Caco-2 (cell line): ENCODE measurements at places on chromosomes 7 and 10.

DNA sequence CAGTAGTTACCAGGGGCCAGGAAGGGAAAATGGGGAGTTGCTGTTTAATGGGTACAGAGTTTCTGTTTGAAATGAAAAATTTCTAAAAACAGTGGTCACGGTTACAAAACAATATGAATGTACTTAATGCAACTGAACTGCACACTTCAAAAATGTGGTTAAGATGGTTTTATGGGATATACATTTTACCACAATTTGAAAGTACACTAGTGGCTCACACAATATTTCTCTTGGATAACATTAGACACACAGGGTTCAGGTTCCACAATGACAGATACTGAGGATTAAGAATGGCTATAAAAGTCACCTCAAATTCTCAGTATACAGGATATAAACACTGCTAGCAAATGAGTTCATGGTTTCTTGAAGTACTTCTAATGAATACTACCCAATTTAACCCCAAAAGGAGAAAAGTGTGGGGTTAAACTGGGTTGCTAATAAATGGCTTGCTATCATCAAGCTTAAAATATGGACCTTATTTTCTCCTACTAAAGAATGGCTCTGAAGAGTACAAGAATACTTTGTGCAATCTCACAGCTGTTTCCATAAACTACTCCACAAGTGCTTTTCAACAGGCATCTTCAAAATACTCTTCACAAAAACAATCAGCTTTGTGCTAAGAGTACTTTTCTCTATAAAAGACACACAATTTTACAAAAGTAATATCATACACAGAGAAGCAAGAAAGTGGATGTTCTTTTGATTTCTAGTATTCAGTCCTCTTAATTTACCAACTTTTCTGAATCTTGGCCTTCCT lies 92.9 kb downstream of the SRPK2 start:
- H3K4me1 ChIP-seq: no peaks in the 10 kb centered on the region
- no peak overlapping the region for H3K4me3 ChIP-seq
- H3K27ac ChIP-seq: no peak overlapping the region
- no peak for DNase-seq
- H3K36me3 ChIP-seq: no peaks in the 10 kb centered on the region

DNA sequence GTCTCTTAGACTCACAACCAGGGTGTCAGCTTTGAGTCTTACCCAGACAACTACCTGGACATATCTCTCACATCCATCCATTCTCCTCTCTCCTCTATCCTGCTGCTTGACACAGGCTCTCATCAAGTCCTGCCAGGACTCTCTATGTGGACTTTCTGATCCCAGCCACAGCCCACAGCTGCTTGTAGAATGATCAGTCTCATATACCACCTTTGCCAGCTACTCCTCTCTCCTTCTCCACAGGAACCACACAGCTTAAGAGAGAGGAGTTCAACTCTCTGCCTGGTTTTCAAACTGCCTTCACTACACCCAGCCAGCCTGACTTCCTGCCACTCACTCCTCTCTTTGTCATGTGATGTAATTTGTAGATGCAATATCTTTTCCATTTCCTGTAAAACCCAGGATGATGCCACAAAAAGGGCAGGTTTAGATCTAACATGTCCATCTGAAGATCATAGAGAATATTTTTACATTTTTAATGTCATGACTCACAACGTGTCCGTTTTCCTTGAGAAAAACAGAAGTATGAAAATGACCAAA lies 154.0 kb downstream of the RAB11FIP2 start:
- no peak for DNase-seq
- no peak overlapping the region for H3K4me3 ChIP-seq
- H3K36me3 ChIP-seq: no peaks in the 10 kb centered on the region

GRCh38 chr7:88155756-88156155 lies 64.1 kb downstream of the SRI start:
- no peaks in the 10 kb centered on the region; the same call in 1 of the 2 replicates for H3K36me3 ChIP-seq
- no peak overlapping the region for H3K4me3 ChIP-seq
- no peak overlapping the region for H3K27ac ChIP-seq
- no peaks in the 10 kb centered on the region; the same call in 1 of the 2 replicates for H3K4me1 ChIP-seq
- no peaks in the 10 kb centered on the region for H3K27me3 ChIP-seq
- no peak for DNase-seq

GRCh38 chr7:90474284-90475210 lies 5.1 kb downstream of the PTTG1IP2 start:
- no peaks in the 10 kb centered on the region for H3K27me3 ChIP-seq
- H3K36me3 ChIP-seq: no peaks in the 10 kb centered on the region
- no peak for DNase-seq
- H3K4me1 ChIP-seq: no peaks in the 10 kb centered on the region
- no peak overlapping the region for H3K27ac ChIP-seq
- H3K4me3 ChIP-seq: no peak overlapping the region

DNA sequence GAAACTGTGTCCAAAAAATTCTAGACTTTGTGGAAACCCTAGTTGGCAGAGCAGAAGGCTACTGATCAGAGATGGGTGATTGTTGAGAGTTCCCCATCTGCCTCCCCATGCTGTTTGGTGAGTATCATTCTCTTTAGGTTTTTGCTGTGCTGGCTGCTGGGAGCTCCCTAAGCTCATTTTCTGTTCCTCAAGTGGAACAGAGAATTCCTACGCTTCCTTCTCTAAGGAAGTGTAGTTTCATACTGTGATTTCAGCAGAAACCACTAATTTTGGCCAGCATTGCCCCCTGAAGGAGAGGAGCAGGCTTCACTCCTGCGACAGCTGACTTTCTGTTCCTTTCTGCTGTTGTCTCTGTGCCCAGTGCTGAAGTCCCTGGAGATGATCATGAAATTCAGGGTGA lies 355.3 kb upstream of the NPVF start:
- no peak overlapping the region for H3K27ac ChIP-seq
- H3K4me3 ChIP-seq: no peak overlapping the region
- peaks cover 1% of the 10 kb centered on the region for H3K27me3 ChIP-seq

DNA sequence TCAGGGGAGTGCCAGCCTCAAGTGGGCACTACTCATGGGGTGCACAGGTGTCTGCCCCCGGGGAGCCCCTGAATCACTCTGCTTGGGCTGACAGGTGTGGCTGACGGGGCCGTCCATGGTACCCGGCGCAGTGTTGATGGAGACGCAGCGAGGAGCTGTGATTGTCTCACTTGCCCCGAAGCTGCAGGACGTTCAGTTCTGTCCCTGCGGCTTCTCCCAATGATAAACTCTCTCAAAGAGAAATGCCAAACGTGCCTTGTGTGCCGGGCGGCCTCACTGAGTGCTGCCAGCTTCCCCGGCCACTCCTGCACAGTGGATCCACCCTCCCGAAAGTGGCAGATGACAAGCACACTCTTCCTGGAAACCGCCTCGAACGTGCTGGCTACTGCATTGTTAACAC lies 203.2 kb downstream of the DNAJB6 start:
- no peak overlapping the region for H3K27ac ChIP-seq
- H3K4me1 ChIP-seq: no peaks in the 10 kb centered on the region
- no peaks in the 10 kb centered on the region for H3K36me3 ChIP-seq

GRCh38 chr7:70612811-70613210 lies 519.1 kb upstream of the GALNT17 start:
- DNase-seq: no peak
- no peaks in the 10 kb centered on the region for H3K27me3 ChIP-seq
- H3K4me3 ChIP-seq: no peak overlapping the region
- no peaks in the 10 kb centered on the region for H3K36me3 ChIP-seq
- H3K4me1 ChIP-seq: no peaks in the 10 kb centered on the region

- H3K27ac ChIP-seq: no peak overlapping the region
- DNase-seq: no peak
- H3K4me1 ChIP-seq: no peaks in the 10 kb centered on the region
- no peaks in the 10 kb centered on the region for H3K27me3 ChIP-seq
- H3K36me3 ChIP-seq: no peaks in the 10 kb centered on the region
These were observed 2.3 kb upstream of the PCGF6 start for GRCh38 chr10:103353281-103353680.

DNA sequence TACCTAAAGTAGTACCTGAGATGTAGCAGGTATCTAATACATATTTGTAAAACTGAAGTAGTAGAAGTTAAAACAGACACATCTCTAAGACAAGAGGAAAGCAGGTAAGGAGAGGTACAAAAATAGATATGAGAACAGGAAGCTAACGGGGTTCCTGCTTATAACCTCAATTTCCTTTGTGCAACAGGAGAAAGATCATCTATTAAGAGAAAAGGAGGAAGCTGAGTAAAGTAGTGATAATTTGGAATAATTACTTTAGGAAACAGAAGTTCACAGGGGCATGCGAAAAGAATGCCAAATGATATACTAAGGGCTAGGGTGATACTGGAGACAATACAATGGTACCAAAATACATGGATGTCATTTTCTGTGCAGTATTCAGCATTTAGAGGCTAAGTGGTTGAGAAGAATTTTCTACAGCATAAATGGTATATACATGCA lies 108.7 kb downstream of the NRBF2 start:
- no peak overlapping the region for H3K4me3 ChIP-seq
- no peak overlapping the region for H3K27ac ChIP-seq

- peaks cover 9% of the 10 kb centered on the region; the same call in 1 of the 2 replicates for H3K4me1 ChIP-seq
- no peak for DNase-seq
- no peak overlapping the region for H3K27ac ChIP-seq
These were observed 443 bp downstream of the CRHR2 start for GRCh38 chr7:30681815-30682211.

- DNase-seq: no peak
- H3K27ac ChIP-seq: no peak overlapping the region
- H3K4me3 ChIP-seq: no peak overlapping the region
- H3K4me1 ChIP-seq: no peaks in the 10 kb centered on the region
- H3K36me3 ChIP-seq: peaks cover 2% of the 10 kb centered on the region; the same call in 1 of the 2 replicates
- H3K27me3 ChIP-seq: no peaks in the 10 kb centered on the region
These were observed 4.4 kb downstream of the EIF3B start for GRCh38 chr7:2358968-2359527.

DNA sequence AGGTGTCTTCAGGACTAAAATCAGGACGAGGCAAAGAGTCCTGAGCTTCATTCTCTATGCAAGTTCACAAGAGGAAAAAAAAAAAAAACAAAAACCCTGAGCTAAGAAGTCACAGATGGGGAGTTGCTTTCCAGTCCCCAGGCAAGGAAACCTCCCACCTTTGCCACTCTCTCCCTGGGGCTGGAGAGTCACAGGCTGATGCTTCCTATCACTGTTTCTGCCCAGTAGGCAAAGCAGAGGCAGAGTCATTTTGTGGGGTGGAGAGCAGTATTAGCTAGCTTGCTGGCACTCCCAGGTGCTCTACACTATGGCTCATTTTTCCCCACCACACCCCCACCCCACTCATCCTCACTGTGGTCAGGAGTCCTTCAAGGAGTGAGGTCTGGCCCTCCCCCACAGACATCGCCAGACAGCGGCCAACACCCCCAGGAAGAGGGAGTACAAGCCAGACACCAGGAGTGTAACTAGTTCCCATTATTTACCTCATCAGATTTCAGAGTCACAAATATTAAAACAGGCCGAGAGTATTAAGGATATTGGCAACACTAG lies 34.6 kb upstream of the UNC5B start:
- H3K36me3 ChIP-seq: no peaks in the 10 kb centered on the region
- H3K27me3 ChIP-seq: peaks cover 4% of the 10 kb centered on the region
- DNase-seq: no peak
- H3K4me1 ChIP-seq: no peaks in the 10 kb centered on the region
- H3K27ac ChIP-seq: no peak overlapping the region
- H3K4me3 ChIP-seq: no peak overlapping the region

DNA sequence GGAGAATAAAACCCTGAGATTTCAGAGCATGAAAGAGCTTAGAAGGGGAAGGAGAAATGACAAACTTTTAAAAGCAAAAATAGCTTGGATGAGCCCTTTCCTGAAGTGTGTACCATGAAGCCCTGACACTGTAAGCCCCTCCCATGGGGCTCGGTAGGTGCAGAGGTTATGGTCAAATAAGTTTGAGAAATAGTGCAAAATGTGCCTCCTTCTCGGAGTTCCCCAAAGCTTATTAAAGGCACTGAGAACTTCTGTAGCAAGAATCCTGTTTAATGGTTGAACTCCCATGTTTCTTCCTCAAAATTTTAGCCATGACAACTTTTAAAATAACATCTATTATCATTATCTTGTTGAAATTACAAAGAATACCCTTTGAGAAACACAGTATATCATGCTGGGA lies 10.5 kb upstream of the HYCC1 start:
- H3K4me1 ChIP-seq: 0 out of 2 replicates have a peak, but pooled peaks cover 7% of the 10 kb centered on the region
- H3K27ac ChIP-seq: no peak overlapping the region
- H3K36me3 ChIP-seq: no peaks in the 10 kb centered on the region

GRCh38 chr7:107220356-107220755 lies 51.6 kb downstream of the HBP1 start:
- H3K4me1 ChIP-seq: no peaks in the 10 kb centered on the region
- no peak overlapping the region for H3K27ac ChIP-seq
- no peak overlapping the region for H3K4me3 ChIP-seq
- no peak for DNase-seq

- DNase-seq: no peak
- H3K27ac ChIP-seq: no peak overlapping the region
- H3K4me1 ChIP-seq: no peaks in the 10 kb centered on the region
- no peaks in the 10 kb centered on the region; the same call in 1 of the 2 replicates for H3K27me3 ChIP-seq
- H3K4me3 ChIP-seq: no peak overlapping the region
- no peaks in the 10 kb centered on the region for H3K36me3 ChIP-seq
These were observed 14.1 kb upstream of the SRGN start for GRCh38 chr10:69073736-69074364.

GRCh38 chr7:155983176-155983815 lies 171.0 kb upstream of the SHH start:
- H3K4me3 ChIP-seq: no peak overlapping the region
- no peaks in the 10 kb centered on the region for H3K36me3 ChIP-seq
- H3K4me1 ChIP-seq: no peaks in the 10 kb centered on the region

DNA sequence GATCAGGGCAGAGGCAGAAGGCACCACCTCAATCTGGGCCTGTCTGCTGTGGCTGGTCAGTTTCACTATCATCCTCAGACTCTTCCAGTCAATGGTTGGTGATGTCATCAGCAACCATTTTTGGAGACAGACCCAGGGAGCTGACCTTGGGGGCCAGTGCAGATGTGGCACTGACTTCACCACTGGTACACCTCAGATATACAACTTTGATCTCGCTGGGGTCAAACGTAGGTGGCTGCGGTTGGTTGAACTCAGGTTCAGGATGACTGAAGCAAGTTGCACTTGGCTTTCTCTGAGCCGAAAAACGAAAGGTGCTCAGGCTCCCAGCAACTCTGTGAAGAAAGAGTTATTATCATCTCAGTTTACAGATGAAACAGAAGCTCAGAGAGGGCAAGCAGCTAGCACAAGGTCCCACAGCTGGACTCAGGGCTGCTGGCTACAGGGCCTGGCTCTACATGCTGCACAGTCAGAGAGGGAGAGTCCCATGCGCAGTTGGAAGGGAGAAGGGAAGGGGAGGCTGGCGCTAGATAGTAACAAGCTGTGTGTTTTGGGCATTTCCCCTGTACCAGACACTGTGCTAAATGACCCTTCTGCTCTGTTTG lies 27.2 kb downstream of the ANKRD16 start:
- no peak overlapping the region for H3K4me3 ChIP-seq
- DNase-seq: no peak
- H3K27ac ChIP-seq: no peak overlapping the region
- peaks cover 7% of the 10 kb centered on the region for H3K4me1 ChIP-seq

GRCh38 chr10:71840958-71841335 lies 10.1 kb downstream of the PSAP start:
- H3K27ac ChIP-seq: peak overlapping the region; percentile 80
- H3K4me3 ChIP-seq: no peak overlapping the region
- peak; percentile 55 for DNase-seq
- no peaks in the 10 kb centered on the region for H3K27me3 ChIP-seq

- H3K4me3 ChIP-seq: no peak overlapping the region
- H3K27ac ChIP-seq: no peak overlapping the region
- H3K27me3 ChIP-seq: no peaks in the 10 kb centered on the region
- no peaks in the 10 kb centered on the region for H3K4me1 ChIP-seq
- no peak for DNase-seq
These were observed 20.3 kb downstream of the NACAD start for GRCh38 chr7:45068236-45069023.
